ENCODE measurements at places on chromosomes 6 and 20. TPM values are rescaled to one million over a fixed set of nuclear protein-coding genes. Genes with fewer than 3 reads are reported as not detected.

The CD93 gene
- 101 TPM for total RNA-seq

The TFAP2C gene
- not detected for total RNA-seq

DNA sequence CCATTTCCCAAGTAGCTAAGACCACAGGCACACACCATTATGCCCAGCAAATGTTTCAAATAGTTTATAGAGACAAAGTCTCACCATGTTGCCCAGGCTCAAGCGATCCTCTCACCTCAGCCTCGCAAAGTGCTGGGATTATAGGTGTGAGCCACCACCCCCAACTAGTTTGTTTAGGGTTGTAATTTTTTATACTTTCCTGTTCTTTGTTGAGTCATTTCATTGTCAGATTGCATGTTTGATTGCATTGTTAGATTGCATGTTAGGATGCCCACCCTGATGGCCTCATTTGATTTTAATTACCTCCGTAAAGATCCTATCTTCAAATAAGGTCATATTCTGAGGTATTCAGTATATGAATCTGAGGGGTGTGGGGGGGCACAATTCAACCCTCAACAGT, 73.3 kb upstream of the SASH1 start:
- DNase-seq: no peak

The ADGRF4 gene
- not detected for total RNA-seq

The OPN5 gene
- not detected for total RNA-seq
